Right lobe of liver (tissue), 6 donors: ENCODE measurements at places on chromosomes 12 and 14.

GRCh38 chr12:2678426-2678825, 116.3 kb upstream of the FKBP4 start:
- DNase-seq, result peak; percentile 4

DNA sequence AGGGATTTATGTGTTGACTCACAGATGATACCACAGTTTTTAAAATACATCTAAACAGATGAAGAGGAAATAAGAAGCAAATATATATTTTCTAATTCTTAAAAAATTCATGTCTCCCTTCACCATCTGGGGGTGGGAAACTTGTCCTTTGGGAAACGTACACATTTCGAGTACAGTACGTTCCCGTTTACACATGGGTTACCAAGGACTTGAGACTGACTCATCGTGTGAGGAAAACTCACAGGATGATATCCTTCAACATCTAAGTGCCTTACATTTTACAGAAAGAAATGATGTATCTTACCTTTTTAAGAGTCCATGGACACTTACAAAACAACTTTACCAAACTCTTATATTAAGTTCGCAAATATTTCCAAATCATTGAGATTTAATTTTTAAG, 16.0 kb upstream of the FBLN5 start:
- DNase-seq, result no peak

- DNase-seq, result no peak
Observed at GRCh38 chr12:64461634-64462414, 9.9 kb downstream of the TBK1 start.

- DNase-seq, result peak; percentile 62
Observed at GRCh38 chr14:102594514-102595175, 2.2 kb downstream of the RCOR1 start.

GRCh38 chr12:97425380-97425779, 37.2 kb upstream of the RMST start:
- no peak for DNase-seq

DNA sequence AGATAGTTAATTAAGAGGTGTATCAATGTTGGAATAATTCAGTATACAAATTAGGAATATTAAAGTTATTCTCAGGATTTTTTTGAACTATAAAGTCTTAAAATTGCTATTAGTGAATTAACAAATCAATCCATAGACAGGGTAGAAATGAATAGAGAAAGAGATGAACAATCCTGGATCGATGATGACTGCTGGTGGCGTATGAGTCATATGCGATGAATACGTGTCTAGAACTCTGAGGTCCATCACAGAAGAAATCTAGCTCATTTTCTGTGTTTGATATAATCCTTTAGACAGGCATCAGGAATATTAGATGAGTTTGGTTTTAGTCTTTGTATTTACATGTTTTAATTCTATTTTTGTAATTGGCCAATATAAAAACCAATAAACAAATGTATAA, 85.4 kb upstream of the RTL1 start:
- no peak for DNase-seq

DNA sequence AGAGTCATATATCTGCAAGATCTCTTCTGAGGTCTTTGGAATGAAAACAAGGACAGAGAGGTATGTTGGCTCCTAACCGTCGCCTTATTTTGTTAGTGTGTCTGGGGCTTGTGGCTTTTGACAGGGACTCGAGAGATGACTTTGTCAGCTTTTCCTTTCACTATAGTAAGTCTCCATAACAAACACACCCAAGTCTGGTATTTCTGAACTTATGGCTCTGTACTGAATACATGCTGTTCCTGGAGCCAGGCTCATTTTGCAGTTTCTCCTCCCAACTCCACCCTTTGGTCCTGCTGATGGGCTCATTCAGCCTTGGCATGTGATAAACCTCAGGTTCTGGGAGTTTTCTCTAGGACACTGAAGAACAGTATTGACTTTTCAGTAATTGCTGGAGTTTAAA, 27.7 kb upstream of the TMED10 start:
- DNase-seq, result no peak

DNA sequence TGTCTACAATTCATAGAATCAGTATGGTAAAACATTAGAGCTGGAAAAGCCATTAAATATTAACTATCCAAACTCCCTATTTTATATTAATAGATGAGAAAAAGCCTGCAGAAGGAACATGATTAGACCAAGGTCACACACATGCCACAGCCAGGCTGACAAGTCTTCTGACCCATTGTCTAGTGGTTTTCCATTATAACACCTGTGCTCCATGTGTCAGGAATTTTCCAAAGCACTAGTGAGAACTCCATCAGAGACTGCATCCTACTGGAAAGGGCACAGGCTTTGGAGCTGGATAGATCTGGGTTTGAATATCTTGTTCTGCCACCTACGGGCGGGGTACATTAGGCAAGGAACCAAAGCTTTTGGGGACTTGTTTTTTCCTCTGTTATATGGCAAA, 325.5 kb downstream of the RAD51B start:
- DNase-seq, result no peak

GRCh38 chr12:8081251-8081920, 688 bp upstream of the NECAP1 start:
- no peak for DNase-seq

DNA sequence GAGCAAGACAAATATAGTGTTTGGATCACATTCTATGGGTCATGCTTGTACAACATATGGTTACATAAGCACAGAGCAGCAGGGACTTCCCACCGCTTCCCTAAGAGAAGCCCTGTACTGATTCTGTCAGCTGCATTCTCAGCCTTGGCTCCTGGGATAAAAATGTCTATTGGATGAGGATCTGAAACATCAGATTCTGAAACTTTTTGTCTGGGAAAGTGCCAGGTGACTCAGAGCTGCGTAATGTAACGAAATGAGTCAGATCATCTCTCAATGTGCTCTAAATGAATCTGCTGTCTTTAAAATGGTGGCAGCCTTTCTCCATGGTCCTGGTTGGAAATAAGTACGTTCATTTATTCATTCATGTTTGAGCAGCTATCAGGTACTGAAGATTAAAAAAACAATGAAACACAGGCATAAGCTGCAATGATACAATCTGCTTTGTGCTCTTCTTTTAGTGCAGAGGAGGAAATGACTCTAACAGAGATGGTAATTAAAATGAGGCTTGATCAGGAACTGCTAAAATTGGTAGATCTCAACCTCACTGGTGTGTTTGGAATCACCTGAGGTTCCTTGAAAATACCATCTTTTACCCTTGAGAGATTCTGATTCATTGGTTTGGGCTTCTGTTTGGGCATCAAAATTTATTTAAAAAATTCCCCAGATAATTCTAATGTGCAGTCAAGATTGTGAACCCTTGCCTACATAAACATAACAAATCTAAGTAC, 99.1 kb upstream of the NAP1L1 start:
- no peak for DNase-seq

- DNase-seq, result no peak
Observed at GRCh38 chr12:50297996-50298395, 14.7 kb upstream of the LIMA1 start.

- DNase-seq, result no peak
Observed at GRCh38 chr14:64755781-64756221, 51.6 kb downstream of the PLEKHG3 start.

DNA sequence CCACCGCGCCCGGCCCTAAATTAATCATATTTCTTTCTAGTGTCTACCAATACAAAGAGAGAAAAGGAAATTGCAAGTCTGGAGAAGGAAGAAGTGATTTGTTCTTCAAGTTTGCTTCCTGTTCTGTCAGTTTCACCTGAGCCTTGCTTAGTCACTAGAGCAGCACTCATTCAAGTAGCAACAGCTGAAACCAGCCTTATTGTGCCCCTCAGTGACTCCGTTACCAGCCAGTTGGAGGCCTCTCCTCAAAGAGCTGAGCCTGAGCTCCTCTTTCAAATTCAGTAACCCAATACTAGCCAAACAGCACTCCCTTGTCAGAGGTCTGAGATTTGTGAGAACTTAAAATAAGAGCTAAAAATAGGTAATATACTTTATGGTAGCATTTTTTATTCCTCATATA, 17.4 kb downstream of the PAWR start:
- no peak for DNase-seq

DNA sequence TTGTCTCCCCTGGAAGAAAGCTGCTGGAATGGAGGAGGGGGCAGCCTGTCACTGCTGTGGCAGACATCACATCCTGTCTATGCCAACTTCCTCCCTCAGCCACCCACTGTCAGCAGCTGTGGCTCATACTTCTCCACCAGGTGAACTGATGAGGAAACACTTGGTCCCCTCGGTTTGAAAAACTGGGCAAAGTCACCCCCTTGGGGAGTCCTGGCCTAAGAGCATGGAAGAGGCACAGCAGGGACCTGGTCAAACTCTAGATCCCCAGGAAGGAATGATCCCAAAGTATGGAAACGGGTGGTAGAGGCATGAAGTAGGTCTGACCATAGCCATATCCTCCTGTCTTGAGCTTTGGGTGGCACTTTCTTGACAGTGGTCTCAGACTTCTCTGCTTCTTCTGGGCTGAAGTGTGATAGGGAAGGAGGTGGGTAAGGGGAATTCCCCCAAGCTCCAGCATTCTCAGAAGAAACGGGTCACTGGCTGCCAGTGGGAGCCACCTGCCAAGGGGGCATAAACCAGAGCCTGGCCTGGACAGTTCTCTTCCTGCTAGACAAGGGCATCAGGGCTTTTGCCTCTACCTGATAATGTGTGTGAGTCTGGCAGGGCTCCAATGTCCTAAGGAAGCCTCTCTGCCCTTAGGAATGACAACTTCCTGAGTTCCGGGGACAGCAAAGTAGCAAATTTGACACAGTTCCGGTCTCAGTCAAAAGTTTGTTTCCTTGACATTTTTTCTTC, 36.0 kb downstream of the FMNL3 start:
- DNase-seq, result no peak

DNA sequence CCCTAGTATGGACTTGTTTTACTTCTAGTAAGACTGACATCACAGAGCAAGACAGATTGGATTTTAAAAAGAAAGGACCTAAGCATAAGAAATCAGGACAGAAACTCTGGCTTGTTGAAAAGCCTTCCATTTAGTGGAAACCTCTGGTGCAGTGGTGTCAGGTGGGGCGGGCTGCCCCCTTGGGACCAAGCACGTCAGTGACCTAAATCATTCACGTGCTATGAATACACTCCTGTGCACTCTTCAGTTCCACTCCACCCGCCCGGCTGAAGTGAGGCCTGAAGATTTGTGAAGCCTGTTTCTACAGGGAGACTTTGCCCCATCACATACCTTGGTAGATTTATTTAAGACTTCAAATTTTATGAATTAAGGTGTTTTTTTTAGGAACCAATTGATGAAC, 58.2 kb upstream of the STRN3 start:
- DNase-seq, result no peak

- DNase-seq, result no peak
Observed at GRCh38 chr12:58189030-58189429, 247.7 kb downstream of the ATP23 start.

DNA sequence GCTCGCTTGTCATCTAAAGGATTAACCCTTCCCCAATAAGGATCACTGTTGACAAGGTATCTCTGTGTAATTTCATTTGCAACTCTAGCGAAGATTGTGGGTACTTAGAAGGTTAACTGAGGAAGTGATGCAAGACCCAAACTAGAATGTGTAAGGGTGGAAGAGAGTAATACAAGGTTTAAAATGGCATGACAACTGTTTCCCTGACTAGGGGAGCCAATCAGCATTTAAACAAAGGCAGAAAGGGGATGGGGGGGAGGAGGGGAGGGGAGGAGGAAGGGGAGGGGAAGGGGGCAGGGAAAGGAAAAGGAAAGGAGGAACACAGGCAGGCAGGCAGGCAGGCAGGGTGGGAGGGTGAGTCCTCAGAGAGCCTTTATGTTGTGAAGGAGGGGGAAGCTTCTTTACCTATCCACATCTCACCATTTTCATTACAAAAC, 31.1 kb downstream of the NRDE2 start:
- no peak for DNase-seq
